ENCODE measurements at places on chromosomes 1 and 21.

GRCh38 chr21:35231090-35231489 is 182.0 kb upstream of the RUNX1 start:
- no peak for DNase-seq

DNA sequence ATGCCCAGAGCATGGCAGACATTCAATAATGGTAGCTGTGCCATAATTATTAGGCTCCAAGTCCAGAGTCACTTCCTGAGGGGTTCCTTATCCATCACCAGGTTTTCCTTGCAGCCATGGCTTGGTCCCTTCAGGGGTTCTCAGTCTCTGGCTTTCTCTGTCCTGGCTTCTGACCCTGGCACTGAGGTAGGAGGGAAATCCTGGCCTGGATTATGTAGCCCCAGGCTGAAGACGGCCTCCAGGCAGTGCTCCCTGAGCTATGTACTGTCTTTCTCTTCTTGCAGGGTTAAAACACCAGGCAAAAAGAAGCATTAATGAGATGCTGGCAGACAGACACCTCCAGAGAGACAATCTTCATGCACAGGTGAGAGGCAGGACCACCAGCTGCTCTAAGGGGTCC is 9.5 kb upstream of the PADI3 start:
- peak; percentile 63 for DNase-seq

DNA sequence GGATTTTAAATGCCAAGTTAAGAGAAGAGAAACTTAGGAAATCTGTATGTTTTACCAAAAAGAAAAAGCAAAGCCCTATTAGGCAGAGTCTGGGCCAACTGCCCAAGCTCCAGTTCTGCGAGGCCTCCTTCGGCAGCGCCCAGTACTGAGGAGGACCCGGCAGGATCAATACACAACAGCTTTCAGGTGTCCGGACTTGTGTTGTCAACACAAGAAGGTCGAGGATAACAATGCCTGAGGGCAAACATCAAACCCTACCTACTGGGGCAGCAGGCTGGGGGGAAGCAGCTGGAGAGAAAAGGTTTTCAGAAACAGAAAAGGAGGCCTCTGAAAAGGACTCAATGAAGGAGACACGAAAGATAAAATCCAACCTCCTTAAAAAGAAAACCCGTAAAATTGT is 98.1 kb upstream of the GJB5 start:
- DNase-seq, result no peak

DNA sequence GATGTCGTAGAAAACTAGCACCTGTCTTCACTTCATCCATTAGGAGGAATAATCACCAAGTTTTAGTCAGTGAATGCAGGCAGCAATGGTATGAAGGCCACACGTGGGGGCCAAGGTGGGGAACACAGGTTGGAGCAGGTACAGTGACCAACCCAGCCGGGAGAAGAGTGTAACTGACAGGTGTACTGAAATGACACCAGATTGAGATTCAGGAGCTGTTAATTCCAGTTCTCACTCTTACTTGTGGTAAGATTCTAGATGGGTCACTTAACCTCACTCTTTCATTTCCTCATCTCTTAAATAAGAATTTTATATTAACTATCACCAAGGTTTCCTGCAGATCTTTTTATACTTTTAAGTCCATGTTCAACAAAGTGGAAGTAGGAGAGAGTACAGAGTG is 206.2 kb upstream of the PTBP2 start:
- DNase-seq, result no peak

DNA sequence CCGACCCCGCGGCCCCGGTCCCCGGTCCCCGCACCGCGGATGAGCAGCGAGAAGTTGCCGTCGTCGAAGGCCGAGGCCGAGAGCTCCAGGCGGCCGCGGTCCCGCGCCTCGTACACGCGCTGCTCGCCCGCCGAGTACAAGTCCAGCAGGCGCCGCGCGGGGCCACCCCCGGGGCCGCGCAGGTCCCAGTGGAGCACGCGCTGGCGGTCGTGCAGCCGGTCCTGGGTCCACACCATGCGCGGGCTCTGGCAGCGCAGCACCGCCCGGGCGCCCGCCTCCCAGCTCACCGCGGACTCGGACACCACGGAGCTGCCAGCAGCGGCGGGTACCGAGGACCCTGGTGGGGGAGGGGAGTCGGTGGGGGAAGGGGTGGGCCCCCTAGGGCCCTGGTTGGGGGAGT is 2.9 kb downstream of the MXRA8 start:
- DNase-seq, result no peak

GRCh38 chr1:160068225-160068624 is 1.7 kb downstream of the KCNJ10 start:
- no peak for DNase-seq

GRCh38 chr1:5907966-5908365 is 84.3 kb downstream of the NPHP4 start:
- DNase-seq, result no peak

GRCh38 chr1:208433086-208433485 is 188.9 kb upstream of the PLXNA2 start:
- DNase-seq, result no peak

- DNase-seq, result no peak
These were observed 510.3 kb downstream of the NPHP4 start for GRCh38 chr1:5481889-5482288.

- no peak for DNase-seq
These were observed 102.0 kb downstream of the LHX9 start for GRCh38 chr1:198019126-198019525.

DNA sequence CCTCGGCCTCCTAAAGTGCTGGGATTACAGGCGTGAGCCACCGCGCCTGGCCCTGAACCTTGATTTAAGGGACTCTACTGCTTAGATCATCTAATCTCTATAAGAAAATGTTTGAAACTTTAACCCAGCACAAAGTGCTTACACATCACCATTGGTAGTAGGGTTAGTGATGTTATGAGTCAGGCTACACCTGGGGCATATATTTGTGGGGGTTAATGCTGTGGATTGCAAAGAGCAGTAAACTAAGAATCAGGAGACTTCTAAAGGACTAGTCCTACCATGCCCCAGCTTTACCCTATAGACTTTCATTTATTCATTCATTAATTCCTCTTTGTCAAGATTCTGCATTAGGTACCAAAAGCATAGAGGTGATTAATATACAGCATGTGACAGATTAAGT is 880.5 kb downstream of the TTLL7 start:
- DNase-seq, result no peak

DNA sequence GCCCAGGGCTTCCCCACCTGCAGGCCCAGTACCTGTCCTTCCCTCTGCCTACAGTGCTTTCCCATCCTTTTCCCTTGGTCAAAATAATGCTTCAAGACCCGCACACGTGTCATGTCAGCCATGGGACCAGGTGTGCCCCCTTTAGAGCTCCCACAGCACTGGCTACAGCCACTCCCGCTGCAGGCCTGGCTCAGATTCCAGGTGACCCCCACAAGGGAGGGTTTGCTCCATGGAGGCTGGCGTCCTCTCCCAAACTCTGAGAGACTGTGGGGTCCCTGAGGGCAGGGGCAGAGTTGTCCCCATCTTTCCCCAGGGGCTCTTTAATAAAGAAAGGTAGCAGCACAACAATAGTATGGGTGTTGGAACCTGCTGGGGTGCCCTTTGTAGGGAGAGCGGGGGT is 66.4 kb upstream of the RUNX3 start:
- DNase-seq, result no peak

GRCh38 chr1:72202761-72203160 is 79.6 kb downstream of the NEGR1 start:
- no peak for DNase-seq

DNA sequence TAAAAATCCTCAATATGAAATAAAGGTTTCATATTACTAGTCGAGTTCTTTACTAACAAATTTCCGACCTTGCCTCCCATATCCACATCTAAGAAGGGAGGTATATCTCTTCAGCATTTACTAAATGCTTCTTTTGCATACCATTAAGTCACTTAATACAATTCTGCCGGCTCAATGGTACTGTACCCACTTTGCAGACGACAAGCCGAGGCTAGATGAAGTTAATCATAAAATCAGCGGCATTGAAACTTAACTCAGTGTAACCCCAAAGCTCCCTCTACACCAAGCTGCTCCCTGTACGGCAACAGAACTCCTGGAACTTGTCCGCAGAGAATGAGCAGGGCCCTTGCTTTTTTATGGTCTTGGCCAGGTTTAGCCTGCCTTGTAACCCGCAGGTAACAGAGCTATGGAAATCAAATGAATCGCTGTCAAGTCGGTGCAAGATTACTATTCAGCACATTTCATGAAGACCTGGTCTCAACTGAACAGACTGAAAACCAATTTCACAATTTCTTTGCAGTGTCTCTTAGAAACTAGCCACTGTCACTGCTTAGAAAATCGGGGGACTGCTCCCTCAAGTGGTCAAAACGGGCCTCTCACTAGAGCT is 738 bp downstream of the INTS7 start:
- DNase-seq, result no peak

GRCh38 chr1:173210716-173211231 is 3.6 kb upstream of the TNFSF4 start:
- no peak for DNase-seq

Measured in fibroblast of skin of left biceps (primary cell).